ENCODE measurements at places on chromosomes 1 and 21.

DNA sequence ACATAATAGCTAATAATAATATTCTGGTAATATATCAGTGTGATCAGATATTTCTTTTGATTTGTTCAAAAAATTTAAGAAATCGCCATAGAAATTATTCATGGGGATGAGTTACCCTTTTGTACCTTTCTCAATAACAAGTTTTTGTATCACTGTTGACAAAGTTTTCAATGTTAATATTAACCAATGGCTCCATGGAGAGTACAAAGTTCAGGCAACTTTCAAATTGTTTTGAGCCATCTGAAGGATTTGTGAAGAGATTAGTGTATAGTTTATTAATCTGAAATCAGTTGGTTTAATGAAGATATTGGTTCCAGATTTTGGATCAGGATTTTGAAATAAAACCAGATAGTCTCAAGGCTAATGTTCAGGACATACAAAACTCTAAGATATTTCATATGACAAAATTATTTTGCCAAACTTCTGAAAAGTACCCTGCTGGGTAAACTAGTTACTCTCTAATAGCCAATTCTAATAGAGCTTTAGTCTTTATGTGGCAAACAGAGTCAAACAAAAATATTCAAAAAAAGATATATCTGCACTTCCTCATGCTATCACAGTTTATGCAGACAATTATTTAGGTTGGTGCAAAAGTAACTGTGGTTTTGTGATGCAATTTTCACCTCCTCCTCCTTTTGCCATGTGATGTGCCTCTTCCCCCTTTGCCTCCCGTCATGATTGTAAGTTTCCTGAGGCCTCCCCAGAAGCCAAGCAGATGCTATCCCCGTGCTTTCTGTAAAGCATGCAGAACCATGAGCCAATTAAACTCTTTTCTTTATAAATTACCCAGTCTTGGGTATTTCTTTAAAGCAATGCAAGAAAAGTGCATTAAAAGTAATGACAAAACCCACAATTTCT is 1105.0 kb downstream of the PLA2G4A start:
- DNase-seq, result no peak

DNA sequence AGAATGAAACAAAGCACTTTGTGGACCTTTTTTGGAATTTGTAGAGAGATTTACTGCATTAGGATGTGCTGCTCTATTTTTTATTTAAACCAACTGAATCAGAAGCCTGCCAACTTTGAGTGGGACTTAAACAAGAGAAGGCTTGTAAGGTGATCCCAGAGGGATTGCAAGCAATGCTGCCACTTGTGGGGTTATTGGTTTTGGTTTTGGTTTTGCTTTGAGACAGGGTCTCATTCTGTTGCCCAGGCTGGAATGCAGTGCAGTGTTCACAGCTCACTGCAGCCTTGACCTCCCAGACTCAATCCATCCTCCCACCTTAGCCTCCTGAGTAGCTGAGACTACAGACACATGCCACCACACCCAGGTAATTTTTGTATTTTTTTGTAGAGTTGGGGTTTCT is 32.2 kb upstream of the GNG5 start:
- DNase-seq, result no peak

DNA sequence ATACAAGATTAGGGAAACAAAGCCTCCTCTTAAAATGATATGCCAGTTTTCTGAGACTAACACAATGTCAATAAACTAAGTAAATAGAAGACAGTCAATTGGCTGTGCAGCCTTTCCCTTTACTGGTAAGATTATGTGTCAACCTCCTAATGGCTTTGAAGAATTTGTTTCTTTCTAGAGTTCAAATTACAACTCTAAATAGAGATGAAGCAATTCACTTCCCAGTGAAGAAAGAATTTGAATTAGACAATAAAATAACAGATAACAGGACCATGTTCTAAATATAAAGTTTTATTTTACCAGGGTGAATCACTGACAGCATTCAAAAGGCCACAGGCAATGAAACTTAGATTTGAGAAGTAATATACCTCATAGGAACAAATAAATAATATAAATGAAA is 680.3 kb downstream of the PLA2G4A start:
- no peak for DNase-seq

DNA sequence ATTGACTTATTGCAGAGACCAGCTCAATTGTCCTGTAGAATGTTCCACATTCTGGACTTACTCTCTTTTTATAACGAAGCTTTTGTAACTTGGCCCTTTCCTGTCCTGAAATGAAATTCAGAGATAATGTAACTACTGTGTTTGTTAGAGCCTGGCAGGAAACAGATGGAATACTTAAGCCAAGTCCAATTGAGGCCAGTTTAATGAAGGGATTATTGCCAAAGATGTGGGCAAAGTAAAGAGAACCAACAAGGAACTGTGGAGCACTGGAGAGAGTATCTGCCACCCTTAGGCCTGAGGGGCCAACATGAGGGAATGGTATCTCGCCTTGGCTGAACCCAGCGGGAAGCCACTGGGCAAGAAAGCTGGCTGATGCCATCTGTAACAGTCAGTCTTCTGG is 32.9 kb downstream of the MFSD2A start:
- no peak for DNase-seq

GRCh38 chr1:211639475-211640300 is 35.7 kb downstream of the NEK2 start:
- DNase-seq, result no peak

DNA sequence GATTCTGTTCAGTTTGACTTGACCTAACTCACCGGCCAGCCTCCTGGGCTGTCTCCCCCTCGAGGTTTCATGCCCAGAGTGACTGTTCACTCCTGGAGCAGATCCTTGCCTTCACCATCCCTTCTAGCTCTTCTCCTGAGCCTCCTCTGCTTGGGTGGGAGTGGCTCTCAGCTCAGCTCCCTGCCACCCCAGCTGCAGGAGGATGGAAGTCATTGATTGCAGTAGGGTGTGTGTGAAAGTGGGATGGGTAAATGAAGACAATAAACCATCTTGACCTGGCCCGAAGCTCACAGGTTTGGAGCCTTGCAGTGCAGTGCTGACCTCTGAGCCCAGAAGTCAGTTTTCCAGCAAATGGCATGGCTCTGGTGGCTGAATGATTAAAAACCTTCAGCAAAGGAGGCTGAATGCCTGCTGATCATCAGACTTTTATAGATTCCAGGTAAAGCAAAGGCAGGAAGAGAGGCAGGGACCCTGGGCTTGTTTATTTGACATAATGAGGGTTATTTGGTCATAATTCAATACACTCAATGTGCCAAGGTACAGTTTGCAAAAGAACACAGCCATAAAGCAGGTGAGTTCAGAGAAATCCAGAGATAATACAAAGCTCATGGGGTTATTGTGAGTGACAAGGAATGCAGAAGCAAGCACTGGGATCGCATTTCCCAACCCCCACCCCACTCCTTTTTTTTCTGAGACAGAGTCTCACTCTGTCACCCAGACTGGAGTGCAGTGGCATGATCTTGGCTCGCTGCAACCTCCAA is 17.5 kb upstream of the TFF3 start:
- DNase-seq, result no peak

- no peak for DNase-seq
Measured at GRCh38 chr1:108533351-108534083, 26.4 kb upstream of the EEIG2 start.

- no peak for DNase-seq
Measured at GRCh38 chr1:203772836-203773235, 7.9 kb downstream of the LAX1 start.

- no peak for DNase-seq
Measured at GRCh38 chr1:57725318-57725717, 301.5 kb upstream of the DAB1 start.

GRCh38 chr1:40625076-40625475 is 40.4 kb downstream of the RIMS3 start:
- no peak for DNase-seq

DNA sequence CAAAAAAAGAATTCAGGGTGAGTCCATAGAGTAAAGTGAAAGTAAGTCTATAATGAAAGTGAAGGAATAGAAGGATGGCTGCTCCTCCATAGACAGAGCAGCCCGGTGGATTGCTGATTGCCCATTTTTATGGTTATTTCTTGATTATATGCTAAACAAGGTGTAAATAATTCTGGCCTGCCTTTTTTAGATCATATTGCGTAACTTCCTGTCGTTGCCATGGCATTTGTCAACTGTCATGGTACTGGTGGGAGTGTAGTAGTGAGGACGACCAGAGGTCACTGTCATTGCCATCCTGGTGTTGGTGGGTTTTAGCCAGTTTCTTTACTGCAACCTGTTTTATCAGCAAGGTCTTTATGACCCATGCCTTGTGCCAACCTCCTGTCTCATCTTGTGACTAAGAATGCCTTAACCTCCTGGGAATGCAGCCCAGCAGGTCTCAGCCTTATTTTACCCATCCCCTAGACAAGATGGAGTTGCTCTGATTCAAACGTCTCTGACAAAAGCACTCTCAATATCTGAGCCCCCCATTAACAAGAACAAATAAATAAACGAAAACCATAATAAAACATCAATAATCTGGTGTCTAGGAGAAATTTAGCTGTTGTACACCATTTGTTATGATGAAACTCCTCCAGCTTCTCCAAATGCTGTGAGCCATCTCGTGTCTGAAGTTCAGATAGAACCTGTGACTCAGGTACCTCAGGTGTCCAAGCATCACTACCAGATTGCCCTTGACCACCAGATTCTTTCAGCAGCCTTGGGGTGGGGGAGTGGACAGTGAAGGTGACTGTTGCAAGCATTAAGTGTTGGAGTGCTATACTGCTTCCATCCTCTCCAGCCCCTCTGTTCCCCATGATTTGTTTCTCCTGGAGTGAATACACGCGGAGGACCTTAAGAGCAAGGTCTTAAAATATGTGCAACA is 36.0 kb downstream of the EBNA1BP2 start:
- no peak for DNase-seq

DNA sequence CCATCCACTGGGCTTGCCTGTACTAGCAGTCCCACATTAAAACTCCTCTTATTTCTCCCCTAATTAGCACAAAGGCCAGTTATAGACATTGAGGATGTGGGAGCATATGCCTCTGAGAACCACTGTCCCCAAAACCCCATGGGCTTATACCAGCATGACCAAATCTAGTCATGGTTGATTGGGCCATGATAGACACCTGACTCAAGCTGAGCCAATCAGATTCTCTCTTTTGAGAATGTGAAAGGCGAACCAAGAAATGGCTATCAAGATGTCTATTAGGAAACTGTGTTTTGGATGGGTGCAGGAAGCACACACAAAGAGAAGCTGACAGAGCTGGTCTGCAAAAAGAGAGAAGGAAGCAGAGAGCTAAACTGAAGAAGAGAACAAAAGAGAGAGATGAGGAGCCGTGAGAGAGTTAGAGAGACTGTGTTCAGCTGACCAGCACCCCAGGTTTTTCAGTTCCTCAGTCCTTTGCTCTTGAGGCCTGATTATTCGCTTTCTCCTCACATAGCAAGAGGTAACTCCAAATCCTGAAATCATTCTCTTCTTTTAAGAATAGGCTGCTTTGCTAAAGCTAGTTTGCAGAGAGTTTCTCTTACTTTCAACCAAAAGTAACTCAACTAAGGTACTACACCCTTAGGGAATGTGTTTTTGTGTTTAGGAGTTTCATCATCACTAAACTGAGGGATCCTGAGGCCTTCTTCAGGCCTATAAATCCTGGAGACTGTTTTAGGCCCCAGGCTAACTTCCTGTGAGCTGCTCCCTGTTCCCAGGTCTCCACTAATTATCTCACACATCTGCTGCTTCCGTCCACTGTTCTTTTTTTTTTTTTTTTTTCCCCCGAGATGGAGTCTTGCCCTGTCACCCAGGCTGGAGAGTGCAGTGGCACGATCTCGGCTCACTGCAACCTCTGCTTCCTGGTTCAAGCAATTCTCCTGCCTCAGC is 7.9 kb upstream of the TIPRL start:
- no peak for DNase-seq

GRCh38 chr1:24180676-24181075 is 6.4 kb downstream of the IFNLR1 start:
- DNase-seq, result no peak

DNA sequence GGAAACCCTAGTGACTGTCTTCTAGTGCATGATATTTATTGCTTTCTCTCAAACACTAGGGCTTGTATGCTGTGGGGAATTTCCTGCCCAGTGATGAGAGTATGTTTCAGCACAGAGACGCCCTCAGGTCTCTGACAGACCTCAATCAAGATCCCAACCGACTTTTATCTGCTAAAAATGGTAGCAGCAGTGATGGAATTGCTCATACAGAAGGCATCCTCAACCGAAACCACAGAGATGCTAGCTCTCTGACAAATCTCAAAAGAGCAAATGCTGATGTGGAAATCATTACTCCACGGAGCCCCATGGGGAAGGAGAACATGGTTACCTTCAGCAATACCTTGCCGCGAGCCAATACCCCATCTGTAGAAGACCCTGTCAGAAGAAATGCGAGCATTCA is 41.3 kb downstream of the PLPPR4 start:
- no peak for DNase-seq

- no peak for DNase-seq
Measured at GRCh38 chr1:35175602-35176001, 17.3 kb downstream of the SFPQ start.

- DNase-seq, result no peak
Measured at GRCh38 chr1:57546549-57547330, 122.9 kb upstream of the DAB1 start.

DNA sequence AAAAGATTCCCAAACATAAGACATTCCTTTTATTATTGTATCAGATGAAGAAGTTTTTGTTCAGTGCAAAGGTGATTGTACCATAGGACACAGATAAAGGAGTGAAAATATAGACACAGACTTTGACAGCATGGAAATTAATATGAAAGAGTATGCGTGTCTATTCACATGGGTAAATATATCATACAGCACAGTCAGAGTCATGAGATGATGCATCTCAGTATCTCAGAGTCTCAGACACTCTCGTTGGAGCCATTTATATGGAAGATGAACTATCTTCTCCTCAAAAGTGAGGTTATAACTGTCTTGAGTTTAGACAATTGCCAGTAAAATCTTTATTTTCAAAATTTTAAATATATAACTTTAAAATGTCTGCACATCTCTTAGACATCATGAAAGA is 158.4 kb upstream of the C8B start:
- no peak for DNase-seq

- DNase-seq, result no peak
Measured at GRCh38 chr1:36595349-36595748, 112.6 kb upstream of the CSF3R start.

- no peak for DNase-seq
Measured at GRCh38 chr1:27649306-27649635, 14.3 kb upstream of the FGR start.

GRCh38 chr1:67855961-67856360 is 22.7 kb upstream of the GNG12 start:
- no peak for DNase-seq

DNA sequence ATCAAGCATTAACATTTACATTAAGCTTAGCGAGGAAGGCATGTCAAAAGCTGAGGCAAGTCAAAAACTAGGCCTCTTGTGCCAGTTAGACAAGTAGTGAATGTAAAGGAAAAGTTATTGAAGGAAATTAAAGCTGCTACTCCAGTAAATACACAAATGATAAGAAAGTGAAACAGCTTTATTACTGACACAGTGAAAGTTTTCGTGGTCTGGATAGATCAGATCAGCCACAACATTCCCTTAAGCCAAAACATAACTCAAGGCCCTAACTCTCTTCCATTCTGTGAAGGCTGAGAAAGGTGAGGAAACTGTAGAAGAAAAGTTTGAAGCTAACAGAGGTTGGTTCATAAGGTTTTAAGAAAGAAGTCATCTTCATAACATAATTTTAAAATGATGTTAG is 131.9 kb downstream of the VAV3 start:
- DNase-seq, result no peak

Data from stimulated activated CD8-positive, alpha-beta memory T cell treated with anti-CD3 and anti-CD28 coated beads, Interleukin-4, amount 100 ng/mL, for 1 hour (primary cell).